Erythroblast (primary cell): ENCODE measurements at places on chromosomes 5 and 9.

- DNase-seq = no peak
These were observed 37.7 kb downstream of the RORB start for GRCh38 chr9:74534841-74535240.

DNA sequence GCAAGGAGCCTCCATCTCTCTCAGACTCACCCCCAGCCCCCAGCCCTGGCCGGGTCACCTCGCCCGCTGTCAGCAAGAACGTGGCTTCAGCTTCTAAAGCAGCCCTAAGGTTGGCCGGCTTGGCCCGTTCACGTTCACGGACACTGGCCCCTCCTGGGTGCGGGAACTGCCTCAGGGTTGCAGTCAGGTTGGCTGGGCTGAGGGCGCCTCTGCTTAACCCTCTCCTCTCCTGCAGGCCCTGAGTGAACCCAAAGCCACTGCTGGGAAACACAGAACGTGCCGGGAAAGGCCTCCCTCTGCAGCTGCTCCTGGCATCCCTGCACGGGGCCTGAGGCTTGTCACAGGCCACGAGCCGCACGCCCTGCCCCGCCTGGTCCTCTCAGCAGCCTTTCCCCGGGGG lies 40.1 kb upstream of the UBAC1 start:
- no peak for DNase-seq

DNA sequence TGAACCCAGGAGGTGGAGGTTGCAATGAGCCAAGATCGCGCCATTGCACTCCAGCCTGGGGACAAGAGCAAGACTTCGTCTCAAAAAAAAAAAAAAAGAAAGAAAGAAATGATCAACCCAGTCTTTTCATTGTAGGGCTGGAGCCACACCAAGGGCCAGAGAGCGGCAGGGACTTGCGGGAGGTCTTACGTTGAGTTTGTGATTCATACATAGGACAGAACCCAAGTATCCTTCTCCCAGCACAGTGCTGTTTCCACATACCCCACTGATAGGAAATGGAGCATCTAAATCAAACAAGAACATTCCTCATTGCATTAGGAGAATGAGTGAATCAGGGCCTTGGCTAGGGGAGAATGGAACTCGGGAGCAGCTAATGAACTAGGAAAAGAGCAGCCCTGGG lies 3.5 kb upstream of the TNIP1 start:
- no peak for DNase-seq

GRCh38 chr5:39424736-39425637 lies at the start of gene DAB2:
DAB2 (minus strand) TSS chr5:39424980; CDS start chr5:39394320, 30,660 bp downstream.
- peak; percentile 65 for DNase-seq

DNA sequence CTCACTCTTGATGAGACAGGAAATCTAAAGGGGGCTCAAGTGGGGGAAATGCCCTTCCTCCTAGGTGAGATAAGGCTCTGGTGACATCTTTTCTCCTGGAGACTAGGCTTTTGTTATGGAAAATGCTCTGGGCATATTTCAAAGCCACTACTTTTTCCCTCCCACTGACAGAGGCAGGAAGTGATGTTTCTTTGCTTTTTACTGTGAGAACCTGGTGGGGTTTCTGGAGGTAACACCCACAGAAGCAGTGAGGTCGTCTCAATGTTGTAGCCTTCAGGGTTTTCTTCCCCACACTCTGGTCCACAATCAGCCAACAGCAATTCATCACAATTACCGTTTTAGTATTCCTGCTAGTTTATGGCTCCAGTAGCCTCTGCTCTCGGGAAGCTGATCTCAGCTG lies 41.4 kb upstream of the FAM240B start:
- no peak for DNase-seq

GRCh38 chr9:128898382-128898781 lies 16.4 kb downstream of the LRRC8A start:
- no peak for DNase-seq

GRCh38 chr9:28607843-28608242 lies 1034.6 kb upstream of the C9orf72 start:
- DNase-seq = no peak

GRCh38 chr5:156137071-156137869 lies 189.7 kb upstream of the SGCD start:
- no peak for DNase-seq

GRCh38 chr9:123965801-123966686 lies 36.1 kb upstream of the DENND1A start:
- no peak for DNase-seq

GRCh38 chr5:166281433-166281832 lies 2010.0 kb upstream of the WWC1 start:
- no peak for DNase-seq
